Endothelial cell (in vitro differentiated cells): ENCODE measurements at places on chromosomes 1 and 21.
A peak's percentile ranks its signal among the peaks of the same experiment; 100 is the strongest.

DNA sequence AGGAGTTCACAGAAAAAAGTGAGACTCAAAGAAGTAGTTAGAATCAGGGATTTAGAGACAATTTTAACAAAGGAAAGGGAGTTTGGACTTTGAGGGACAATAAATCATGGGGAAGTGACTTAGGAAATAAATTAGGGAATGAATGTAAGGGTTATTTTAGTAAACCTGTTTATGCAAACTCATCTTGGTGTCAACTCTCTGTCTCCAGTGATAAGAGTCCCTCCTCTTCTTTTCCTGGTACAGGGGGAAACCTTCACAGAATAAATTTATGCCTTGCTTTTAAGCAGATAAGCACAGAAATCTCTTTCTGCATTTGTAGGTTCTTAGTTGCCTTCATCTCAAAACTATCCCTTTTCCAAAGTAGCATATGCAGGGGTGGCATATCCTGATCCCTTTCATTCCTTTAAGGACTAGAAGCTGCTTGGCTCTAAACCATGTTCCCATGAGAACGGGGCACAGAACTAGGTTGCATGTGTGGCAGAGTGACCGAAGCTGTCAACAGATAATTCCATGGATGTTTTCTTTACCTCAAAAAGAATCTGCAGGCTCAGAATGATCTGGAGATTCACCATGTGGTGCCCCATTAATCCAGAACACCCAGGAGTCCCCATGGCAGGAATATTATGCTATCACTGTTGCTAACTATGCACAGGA, 155.4 kb downstream of the ZNF648 start:
- no peak for DNase-seq

GRCh38 chr1:171641076-171641864, 11.2 kb downstream of the MYOC start:
- no peak for DNase-seq

DNA sequence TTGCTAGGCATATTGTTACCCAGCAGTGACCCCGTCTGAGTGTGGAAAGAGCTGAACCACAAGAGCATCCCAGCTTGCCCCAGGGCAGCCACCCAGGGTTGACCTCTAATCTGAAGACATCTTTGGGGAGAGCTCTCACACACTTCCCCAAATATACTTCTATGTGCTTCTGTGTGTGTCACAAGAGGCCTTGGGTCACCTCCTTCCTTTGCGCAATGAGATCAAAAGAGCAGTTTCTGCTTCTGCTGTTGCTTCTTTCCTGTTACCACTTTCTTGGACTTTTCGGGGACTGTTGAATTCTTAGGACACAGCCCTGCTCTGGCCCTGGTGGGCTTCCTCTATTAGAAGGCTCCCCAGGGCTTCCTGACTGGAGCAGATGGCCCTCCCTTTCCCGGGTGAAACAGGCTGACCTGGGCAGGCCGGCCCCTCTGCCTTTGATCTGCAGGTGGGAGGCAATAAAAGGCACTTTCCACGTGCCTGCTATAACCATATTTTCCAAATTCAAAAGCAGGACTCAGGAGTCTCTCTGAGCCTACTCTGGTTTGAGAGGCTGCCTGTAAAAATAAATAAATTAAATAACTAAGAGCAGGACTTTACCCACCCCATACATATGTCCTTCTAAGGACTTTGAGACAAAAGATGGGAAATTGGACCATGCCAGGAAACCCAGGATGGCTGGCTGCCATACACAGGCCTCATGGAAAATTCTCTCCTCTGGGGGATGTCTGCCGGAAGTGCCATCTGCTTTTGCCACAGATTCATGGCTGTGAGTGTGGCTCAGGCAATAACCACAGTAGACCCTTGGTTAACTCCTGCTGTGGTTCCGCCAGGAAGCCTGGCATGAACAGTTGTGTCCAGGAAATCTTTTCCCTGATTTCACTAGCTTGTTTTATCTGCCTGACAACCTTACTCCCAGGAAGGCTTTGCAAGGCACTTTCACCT, 28.3 kb upstream of the RCSD1 start:
- no peak for DNase-seq

DNA sequence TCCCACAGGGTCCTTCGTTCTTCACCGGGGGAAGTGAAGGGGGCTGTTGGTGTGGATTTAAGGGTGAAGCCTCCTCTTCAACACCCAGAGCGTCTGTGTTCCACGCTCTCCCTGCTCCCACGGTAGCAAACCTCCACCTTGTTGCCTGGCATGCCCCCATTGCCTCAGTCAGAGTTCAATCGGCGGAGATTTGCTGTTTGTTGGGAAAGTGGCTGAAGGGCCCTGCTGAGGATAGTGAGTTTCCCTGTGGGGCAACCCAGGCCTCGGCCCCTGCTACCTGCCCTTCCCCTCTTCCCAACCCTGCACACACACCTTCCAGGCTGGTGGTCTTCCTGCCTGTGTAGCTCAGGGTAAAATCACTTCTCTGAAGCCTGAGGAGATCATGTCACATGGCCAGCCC, 60.5 kb downstream of the TOR1AIP2 start:
- no peak for DNase-seq

- DNase-seq, result no peak
Observed at GRCh38 chr1:97433094-97433823, 487.6 kb downstream of the DPYD start.

DNA sequence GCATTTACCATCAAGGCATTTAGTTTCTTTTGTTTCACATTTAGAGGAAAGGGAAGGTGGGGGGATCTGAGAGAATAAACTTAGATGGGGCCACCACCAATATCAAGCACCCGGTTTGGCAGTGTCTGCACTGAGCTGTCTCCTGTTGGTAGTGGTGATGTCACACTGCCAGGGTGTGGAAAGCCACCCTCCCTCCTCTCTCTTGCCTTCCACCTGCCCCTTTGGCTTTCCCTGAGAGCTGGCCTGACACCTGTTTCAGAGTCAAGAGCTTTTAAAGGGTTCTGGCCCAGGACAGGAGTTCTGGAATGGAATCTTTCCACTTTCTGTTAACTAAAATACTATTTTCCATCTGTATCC, 13.4 kb downstream of the ATF3 start:
- no peak for DNase-seq

DNA sequence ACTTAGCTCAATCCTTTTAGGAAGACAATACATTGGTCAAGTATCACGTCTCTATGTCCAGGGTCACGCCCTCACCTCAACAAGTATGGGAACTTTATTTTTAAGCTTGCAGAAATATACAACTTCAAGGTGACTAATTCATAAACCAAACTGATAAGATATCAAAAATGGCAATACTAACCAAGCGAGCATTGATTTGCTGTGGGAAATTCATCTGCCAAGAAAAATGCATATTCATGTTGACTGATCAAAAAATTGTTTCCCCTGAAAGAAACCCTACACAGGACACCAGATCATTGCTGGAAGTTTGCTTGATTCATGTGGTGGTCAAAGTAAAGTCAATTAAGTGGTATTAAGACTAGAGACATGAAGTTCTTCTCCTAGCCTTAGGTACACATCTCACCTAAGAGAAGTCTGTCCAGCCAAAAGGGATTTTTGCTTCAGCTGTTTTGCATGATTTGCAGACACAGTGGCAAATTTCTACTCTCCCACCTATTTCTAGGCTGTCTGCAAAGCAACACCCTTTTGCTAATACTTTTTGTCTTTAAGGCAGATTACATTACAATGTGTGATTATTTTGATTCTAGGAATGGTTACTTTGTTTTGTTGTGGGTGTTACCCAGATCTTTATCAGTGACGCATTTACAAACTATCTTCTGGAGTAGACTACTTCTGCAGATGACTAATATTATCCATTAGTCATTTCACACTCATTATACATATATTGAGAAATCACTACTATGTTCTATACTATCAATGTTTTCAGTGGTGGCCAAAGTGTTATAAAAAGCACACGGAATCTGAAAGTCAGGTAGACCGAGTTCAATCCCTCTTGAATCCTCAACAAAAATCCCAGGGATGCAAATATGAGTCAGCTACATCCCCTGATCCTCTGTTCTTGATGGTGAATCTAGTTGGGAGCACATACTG, 12.4 kb downstream of the SAMSN1 start:
- no peak for DNase-seq

DNA sequence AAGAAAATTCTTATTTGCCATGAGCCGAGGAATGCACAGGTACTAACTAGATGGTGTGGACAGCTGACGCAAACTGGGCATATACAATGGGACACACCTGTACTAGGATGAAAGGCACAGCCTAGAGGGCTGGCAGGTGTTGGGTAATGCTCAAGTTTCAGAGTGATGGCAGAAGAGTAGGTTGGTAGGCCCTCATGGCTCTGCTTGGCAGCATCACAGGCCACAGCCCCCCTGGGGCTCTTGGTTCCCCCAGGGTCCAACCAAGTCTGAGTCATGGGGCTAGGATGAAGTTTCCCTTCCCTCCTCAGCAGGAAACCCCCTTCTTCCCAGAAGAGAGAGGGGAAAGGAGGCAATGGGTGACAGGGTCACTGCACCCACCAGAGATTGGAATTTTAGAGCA, 35.2 kb downstream of the SPEN start:
- no peak for DNase-seq

DNA sequence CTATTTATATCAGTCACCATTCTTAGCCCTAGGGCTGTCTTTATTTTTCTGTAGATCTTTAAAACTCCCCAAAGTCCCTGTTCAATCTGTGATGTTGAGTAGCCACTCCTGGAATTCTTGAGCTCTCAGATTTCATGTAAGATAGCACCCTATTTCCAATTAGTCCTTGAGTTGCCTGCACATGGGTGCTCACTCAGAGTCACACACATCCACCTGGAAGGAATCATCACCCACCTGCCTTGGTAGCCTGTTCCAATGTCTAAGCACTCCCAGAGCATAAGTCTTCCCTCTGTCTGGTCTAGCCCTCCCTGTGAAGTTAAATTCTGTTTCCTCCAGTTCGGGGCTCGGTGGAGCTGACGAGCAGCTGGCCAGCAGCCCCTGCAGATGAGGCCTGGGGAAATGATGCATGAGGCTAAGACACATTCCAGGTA, 14.7 kb upstream of the ATF3 start:
- no peak for DNase-seq

GRCh38 chr1:996851-997712, 2.8 kb downstream of the HES4 start:
- peak; percentile 9 for DNase-seq

DNA sequence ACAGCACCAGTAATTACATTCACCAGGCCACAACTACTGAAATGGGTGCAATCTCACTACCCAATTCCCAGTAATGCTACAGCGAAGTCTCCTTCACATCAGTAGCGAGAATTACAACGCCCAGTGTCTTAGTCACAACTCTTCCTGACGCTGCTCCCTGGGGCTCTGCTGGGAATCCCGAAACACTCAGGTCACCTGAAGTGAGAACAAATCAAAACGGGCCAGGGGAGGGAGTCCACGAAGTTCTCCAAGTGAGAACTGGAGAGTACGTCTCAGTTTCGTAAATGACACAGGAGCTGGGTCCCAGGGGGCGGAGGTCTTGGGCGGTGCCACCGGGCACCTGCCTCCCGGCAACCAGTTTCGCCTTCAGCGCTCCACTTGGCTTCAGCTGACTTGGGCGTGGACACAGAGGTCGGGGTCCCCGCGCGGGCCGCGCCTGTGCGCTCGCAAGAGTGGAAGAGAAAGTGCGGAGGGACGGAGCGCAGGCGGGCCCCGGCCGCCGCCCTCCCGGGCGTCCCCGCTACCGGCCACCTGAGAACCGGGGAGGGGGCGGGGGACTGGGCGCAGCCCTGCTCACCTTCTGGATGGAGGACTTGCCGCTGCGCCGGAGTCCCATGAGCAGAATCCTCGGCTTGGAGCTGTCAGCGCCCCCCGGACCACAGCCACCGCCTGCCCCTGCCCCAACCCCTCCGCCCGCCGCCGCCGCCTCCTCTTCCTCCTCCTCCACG, 575 bp downstream of the RRAGC start:
- peak; percentile 26 for DNase-seq

DNA sequence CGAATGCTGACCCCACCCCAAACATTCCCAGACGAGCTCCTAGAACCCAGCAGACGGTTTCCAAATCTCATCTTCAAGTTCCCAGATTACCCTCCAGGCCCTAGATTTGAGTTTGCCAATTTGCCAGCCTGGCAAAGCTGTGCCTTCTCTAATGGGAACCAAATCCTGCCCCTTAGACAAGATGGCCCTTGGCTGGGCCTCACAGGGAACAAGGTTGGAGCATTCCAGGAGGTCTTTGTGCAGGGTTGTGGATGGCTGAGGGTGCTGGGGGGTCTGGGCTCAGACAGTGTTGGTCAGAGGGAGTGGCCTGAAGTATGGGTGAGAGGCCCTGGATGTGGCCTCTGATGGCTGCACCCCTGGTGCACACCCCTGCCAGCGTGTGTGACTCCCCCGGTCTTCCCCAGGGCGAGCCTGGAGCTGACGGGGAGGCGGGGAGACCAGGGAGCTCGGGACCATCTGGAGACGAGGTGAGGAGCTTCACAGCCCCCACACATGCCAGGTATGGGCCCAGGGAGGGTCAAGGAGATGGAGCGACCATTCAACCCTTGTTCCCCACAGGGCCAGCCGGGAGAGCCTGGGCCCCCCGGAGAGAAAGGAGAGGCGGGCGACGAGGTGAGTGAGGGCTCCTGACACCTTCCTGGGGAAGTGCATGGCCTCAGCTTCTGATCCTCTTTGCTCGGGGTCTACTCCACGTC, 10.2 kb downstream of the COL6A1 start:
- peak; percentile 1 for DNase-seq

GRCh38 chr1:56491441-56491840, 87.9 kb downstream of the PLPP3 start:
- no peak for DNase-seq

DNA sequence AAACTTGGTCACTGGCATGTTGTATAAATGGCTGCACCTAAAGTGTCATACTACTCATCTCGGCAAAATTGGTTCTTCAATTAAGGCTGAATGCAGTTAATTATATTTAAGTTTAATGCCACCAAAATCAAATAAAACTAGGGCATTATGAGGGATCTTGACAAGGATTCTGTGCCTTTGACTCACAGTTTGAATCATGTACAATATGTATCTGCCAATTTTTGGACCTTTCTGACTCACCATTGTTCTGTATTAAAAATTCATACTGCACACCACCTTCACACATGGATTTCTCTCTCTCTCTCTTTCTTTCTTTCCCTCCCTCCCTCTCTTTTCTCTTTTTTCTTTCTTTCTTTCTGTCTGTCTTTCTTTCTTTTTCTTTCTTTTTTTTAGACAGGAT, 14.1 kb upstream of the STXBP3 start:
- no peak for DNase-seq

- no peak for DNase-seq
Observed at GRCh38 chr1:117826540-117827078, 102.8 kb downstream of the GDAP2 start.

- peak; percentile 52 for DNase-seq
Observed at GRCh38 chr1:198771563-198772153, 132.8 kb downstream of the PTPRC start.

- no peak for DNase-seq
Observed at GRCh38 chr1:68725001-68725752, 228.3 kb upstream of the DEPDC1 start.

- no peak for DNase-seq
Observed at GRCh38 chr1:107132195-107132594, 8.6 kb upstream of the NTNG1 start.

- no peak for DNase-seq
Observed at GRCh38 chr21:29342363-29342957, 43.7 kb downstream of the BACH1 start.
